ENCODE measurements at places on chromosomes 16 and 17.

- no peak for DNase-seq
Observed at GRCh38 chr16:57235128-57236021, 9.7 kb upstream of the ARL2BP start.

DNA sequence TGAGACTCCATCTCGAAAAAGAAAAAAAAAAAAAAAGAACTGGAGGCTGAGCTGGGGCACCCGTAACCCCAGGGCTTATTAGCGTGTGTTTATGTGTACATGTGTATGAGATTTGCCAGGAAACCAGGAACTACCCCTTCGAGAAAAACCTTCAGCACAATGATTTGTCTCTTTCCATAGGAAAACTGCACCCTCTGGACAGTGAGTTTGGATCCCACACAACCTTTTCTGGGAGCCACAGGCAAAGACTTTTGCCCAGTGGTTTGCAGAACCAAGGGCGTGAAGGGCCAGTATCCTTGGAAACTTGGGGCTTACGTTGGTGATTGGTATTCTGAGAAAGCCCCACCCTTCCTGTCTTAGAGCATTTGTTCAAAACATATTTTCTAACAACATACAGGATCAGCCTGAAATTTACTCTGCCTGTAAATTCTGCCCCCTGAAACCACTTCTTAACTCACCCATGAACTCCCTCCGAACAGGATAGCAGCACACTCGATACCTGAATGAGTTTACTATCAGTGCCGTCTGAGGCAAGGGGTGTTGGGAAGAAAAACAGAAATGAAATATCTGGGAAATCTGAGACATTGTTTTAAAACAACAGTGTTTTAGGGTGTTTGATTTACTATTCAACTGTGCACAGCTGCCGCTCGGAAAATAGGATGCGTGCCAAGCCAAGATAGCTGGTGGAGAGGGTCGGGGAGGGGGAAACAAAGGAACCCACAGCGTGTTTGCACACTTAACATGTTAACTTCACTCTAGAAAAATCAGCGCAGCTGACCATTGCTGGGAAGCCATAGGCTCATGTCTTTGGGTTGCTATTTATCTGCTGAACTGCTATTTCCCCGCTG is 40.2 kb upstream of the MAF start:
- DNase-seq = no peak

DNA sequence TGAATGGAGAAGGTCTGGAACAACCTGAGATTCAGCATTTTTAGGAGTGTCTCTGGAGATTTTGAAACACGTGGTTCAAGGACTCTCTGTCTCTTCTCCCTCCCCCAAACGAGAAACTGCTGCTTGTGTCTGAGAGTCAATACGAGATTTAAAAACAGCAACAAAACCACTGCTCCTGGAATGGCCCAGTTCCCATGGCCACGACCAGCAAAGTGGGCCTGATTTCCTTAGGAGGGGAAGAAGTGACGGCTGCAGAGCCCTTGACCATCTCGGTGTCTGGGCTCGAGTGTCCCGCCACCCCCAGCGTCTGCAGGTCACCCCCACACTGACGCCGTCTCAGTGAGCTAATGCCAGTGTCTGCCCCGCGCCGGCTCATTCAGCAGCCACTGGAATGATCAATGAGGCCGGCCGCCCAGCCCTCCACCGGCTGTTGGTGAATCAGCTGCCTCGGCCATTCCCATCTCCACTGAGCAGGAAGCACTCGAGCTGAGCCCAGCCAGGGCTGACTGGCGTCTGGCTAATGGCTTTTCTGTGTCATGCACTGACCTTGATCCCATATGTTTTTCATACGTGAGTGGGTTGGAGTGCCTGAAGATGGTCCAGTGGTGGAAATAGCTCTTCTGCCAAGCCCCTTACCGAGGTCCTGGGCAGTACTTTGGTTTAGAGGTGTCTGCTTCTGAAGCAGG is 151.8 kb downstream of the PITPNC1 start:
- DNase-seq = no peak

DNA sequence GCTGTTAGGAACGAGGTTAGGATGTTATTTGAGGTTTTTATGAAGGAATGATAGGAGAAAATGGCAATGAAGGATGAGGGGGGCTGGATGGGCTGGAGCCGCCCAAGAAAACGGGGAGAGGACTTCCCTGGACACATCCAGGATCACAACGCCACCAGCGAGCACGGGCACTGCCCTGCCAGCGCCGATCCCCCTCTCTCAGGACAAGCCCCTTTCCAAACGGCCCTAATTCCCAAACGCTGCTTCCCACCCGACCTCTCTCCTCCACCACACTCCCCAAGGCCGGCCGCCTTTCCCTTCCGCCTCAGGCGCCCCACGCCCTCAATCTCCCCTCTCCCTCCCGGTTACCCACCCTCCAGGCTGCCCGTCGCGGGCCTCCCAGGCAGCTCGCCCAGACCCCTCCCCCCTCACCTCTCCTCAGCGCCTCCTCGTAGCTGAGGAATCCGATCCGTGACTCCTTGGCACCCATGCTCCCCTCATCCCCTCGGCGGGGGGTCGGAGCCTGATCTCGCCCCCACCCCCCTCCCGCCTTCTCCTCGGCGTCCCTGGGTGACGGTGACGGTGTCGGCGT is 377 bp downstream of the USP32 start:
- DNase-seq = no peak

DNA sequence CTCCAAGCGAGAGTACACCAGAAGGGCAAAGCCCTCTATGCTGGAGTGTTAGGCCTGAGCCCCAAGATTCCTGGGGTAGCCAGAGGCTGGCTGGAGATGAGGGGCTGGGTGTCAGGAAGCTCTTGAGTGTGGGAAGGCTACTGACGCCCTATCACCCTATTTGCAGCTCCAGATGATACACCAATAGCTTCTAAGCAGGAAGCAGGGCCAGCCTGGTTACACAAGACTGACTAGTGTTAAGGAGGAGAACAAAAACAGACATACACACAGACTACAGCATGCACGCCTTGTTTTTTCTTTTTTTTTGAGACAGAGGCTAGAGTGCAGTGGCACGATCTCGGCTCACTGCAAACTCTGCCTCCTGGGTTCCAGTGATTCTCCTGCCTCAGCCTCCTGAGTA is 15.9 kb downstream of the POLR3K start:
- DNase-seq = peak; percentile 20

DNA sequence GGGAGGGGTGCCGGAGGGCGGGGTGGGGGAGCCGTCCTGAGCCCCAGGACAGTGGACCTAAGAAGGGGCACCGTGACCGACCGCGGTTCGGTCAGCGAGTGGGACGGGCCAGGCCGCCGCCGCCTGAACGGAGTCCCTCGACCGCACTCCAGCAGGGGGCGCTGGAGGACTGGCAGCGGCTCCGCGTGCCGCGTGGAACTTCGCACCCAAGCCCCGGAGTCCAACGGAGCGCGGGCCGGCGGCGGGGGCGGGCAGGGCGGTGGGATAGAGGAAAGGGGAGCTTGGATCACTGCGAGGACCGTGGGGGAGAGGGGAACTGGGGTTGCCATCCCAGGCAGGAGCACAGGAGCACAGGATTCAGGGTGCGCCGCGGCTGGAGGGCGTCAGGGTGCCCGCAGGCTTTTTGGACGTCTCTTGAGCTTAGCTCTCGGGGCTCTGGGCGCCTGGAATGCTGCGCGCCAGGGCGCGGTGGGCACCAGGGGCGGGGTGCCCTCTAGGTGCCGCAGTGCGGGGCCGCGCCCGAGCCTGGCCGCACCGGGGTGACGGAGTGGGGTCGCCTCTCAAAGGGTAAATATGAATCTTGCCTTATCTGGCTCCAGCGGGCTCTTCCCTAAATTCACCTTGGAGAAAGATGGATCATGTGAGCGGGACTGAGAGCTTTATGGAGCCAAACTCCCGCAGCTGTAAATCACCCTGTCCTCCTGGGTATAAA is 379 bp upstream of the OTOP2 start:
- peak; percentile 79 for DNase-seq

GRCh38 chr17:54408731-54409130 is 491.9 kb upstream of the TOM1L1 start:
- DNase-seq = no peak

DNA sequence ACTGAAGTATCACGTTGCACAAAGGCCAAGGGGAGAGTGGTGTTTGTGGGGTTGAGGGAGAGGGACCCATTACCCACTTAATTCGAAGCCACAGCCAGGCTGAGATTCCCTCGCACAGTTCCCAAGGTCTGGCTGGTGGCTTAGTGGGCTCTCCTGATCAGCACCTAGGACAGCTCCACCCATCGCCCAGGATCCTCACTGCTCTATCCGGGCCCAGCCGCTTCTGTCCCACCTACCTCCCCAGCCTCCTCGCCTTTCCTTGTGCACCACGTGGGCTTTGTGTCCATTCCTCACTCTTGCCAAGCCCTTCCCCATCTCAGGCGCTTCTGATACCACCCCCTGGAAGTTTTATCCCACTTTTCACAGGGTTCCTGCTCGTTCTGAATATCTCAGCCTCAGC is 163.5 kb downstream of the CCT6B start:
- no peak for DNase-seq

- no peak for DNase-seq
Observed at GRCh38 chr17:7750321-7750821, 32.8 kb downstream of the DNAH2 start.

DNA sequence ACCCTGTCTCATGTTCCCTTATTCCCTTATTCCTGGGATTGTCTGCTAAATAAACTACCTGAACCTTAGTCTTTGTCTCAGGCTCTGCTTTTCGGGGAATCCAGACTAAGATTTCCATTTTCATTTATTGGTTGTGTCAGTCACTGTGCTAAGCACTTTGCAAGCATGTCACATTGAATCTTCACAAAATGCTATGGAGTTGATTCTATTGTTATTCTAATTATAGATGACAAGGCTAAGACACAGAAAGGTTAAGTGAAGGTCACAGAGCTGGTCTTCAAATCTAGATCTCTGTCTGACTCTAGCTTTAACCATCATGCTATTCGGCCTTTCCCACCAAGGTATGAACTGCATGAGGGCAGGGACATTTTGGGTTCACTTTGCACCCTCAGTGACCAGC is 13.4 kb upstream of the CES5A start:
- DNase-seq = no peak

GRCh38 chr17:33908363-33909064 is 346.6 kb upstream of the CCL2 start:
- DNase-seq = no peak

DNA sequence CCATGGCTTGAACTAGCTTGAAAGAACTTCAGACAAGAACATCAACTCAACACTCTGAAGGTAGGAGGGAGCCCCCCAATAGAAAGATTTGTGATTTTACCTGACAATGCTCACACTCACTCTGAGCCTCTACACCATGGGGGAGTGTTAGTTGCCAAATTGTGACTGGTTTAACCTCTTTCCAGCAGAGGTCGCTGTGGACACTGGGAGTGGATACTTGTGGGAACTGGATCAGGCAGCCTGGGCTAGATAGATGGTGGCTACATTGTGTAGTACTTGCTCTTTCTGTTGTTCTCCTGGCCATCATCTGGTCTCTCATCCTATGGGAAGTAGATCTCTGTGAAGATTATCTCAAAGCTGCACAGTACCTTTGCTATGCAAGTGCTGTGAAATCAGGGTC is 2.9 kb downstream of the SMPD3 start:
- peak; percentile 20 for DNase-seq

GRCh38 chr17:30172560-30172959 is 55.9 kb downstream of the NSRP1 start:
- no peak for DNase-seq

DNA sequence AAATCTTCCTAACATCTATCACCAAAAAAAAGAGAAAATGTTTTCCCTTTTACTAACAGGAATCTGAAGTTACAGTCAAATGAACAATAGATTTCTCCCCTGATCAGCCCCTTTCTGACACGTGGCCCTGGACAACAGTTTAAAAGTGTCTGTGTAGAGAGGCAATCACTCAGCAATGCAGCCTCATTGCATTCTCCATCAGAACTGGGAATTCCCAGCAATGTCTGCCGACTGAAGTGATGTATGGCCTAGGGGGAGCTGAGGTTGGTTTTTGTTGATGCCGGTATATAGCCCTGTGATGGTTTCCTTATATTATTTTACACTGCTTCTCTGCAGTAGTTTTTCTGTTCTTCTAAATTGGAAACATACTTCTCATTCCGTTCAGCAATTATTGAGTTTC is 904.3 kb upstream of the CDH8 start:
- DNase-seq = no peak

- DNase-seq = no peak
Observed at GRCh38 chr17:2264067-2264860, 39.3 kb downstream of the SMG6 start.
